ENCODE measurements at places on chromosomes 5 and 9.

- no peak for DNase-seq
These were observed 8.3 kb upstream of the DDX41 start for GRCh38 chr5:177524941-177525655.

DNA sequence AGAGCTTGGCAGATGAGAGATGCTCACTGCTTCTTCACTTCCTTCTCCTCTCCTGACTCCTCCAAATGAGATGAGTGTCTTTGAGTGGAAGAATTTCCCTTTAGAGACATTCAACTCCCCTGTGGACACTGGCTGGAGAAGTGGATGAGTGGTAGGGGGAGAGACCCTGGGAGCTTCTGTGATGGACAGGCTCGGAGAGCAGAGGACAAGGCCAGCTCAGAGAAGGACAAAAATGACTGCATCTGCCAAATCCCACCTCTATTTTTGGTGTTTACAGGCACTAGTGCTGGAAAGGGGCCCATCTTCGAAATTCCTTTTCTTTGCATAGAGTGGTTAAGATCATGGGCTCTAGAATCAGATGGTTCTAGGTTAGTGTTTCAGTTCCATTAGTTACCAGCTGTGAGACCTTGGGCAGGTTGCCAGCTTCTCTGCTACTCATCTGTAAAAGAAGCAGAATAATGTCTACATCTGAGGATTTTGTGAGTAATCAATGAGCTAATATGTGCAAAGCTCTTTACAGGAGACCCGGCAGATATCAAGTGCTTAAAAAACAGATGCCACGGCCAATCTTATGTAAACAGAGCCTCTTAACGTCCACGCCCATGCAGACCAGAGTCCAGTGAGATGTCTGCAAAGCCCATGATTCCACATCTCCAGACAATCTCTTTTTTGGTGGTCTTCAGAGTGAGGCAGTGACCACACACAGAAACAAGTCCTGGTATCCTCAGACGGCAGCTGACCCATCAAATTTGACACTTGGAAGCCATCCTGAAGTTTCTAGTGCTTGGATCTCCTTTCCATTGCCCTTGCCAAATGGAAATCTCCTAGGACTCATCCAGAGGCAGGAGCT lies 13.6 kb upstream of the COL27A1 start:
- no peak for DNase-seq

DNA sequence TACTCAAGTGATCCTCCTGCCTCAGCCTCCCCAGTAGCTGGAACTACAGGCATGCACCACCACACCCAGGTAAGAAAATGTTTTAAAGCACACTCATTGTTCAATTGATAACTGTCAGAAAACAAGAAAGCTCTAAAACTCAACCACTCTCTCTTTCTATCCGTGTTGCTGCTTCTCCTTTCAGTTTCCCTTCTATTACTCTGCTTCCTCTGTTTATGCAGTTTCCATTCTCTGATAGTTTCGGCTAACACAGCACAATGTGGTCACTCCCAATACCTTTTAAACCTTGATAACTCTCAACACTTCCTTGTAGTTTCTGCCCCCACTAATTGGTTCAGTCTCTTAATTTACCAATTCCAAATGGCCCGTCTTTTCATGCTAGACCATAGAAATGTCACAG lies 59.2 kb upstream of the NR4A3 start:
- no peak for DNase-seq

DNA sequence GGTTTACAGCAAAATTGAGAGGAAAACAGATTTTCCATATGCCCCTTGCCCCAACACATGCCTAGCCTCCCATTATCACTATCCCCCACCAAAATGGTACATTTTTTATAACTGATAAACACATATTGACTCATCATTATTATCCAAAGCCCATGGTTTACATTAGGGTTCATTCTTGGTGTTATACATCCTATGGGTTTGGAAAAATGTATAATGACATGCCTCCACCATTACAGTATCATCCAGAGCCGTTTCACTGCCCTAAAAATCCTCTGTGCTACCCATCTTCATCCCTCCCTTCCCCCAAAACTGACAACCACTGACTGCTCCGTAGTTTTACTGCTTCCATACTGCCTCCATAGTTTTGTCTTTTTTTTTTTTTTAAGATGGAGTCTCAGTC lies 111.1 kb downstream of the ACTL7B start:
- DNase-seq, result no peak

GRCh38 chr5:179852993-179853547 lies 5.5 kb downstream of the MRNIP start:
- no peak for DNase-seq

DNA sequence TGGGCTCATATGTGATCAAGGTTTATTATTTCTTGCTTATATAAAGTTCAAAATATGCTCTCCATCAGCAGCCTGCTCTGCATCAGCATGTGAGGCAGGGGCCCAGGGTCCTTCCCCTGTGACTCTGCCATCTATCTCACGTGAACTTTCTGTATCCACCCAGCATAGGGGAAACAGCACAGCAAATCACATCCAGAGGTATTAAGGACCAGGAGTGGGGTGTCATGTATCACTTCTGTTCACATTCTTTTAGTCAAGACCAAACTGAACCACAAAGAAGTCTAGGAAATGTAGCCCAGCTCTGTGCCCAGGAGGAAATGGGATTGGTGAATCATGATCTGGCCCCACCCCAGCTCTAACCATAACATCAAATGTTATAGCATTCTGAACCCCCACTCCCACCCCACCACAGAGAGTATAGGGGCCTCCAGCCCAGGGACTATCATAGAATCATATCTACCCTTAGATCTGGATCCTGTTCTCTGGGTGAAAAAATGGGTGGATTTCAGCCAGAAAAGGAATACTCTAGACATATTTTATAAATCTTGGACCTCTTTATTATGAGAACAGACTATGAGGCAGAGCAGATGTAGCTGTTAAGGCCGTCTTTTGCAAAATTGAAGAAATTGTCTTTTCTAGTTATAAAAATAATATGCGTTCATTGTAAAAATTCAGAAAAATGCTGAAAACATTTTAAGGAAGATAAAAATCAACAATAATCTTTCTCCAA lies 473.7 kb downstream of the ARHGEF28 start:
- DNase-seq, result no peak

DNA sequence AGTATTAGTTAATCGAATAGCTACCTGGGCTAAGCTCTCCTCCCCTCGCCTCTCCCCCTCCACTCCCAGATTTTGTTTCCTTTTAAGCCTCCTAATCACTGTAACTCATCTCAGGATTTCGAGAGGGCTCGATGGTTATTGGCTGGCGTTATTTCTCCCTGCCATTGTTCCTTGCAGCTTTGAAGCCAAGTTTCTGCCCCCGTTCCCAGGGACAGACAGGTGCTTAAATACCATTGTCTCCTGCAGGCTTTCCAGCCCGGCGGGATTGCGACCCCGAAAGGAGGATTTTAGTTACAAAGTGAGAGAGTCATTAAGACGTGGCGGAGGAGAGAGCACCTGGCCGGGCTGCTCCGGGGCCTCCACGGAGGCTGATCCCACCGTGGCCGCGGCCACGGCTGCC lies 46.2 kb downstream of the ASS1 start:
- no peak for DNase-seq
